Amniotic stem cell (primary cell): ENCODE measurements at places on chromosomes 7 and 10.
A peak's percentile ranks its signal among the peaks of the same experiment; 100 is the strongest.

- DNase-seq, result no peak
Measured at GRCh38 chr10:78413076-78414055, 379.7 kb downstream of the RPS24 start.

- no peak for DNase-seq
Measured at GRCh38 chr7:108581655-108582491, 12.2 kb downstream of the DNAJB9 start.

DNA sequence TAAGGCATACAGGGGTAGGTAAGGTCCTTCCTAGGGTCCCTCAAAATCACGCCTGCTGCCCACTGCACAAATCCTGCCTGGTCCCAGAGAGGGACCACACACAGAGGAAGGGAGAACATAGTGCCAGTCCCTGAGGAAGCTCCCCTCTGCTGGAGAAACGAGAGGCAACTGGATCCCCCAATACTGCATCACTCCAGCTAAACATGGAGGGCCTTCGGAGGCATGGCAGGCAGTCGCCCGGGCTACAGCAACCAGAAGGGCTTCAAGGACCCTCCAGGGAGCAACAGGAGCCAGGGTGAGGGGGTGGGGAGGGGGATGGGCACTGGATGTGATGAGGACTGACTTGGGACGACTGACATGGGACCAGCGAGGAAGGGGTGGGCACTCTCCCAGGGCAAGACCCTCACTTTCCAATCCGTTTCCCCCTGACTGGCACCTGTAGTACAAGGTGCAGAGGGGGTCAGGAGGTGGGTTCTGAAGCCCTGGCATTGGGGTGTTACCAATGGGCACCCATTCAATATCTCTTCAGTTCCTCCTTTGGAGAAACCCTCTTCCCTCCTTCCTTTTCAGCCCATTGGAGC lies 21.7 kb downstream of the DDIT4 start:
- DNase-seq, result no peak

GRCh38 chr7:141012044-141012685 lies 2.6 kb downstream of the MRPS33 start:
- DNase-seq, result peak; percentile 6

- DNase-seq, result no peak
Measured at GRCh38 chr10:100315615-100316014, 14.4 kb downstream of the PKD2L1 start.

- no peak for DNase-seq
Measured at GRCh38 chr7:11899247-11899646, 67.2 kb upstream of the THSD7A start.

GRCh38 chr7:86644282-86645224 lies 844 bp downstream of the GRM3 start:
- DNase-seq, result no peak

- DNase-seq, result no peak
Measured at GRCh38 chr10:133527771-133528271, 658 bp downstream of the CYP2E1 start.

DNA sequence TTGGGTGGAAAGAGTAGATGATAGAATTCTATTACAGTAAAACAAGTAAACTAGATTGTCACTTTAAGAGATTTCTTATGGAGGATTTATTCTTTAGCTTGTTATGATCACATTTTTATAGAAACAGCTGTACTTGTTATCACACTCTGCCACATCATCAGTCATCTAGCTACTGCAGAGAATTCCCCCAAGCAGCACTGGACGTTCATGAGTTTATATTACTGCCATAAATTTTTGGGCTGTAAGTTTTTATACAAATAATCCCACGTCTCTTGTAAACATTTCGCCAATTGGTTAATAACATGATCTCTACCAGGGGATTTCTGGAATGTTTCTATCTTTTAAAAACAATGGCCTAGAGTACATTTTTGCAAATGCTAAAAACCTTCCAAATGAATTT lies 238.8 kb downstream of the POLR1F start:
- DNase-seq, result no peak

DNA sequence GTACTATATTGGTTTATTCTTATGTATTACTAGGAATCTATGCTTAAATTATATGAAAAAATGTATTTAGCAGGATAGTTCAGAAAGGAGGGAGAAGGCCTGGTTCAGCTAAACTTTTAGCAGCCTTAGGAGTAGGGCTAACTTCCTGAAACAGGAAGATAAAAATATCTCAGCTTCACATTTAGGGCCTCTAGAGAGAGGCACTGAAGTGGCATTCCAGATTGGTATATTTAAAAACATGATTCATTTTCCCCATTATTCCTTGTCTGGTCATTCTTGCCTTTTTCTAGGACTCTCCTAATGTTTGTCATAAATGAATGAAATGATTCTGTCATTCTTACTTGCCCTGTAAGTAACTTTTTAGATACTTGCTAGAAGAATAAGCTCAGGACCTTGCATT lies 63.0 kb upstream of the CYP26C1 start:
- DNase-seq, result no peak

GRCh38 chr7:141992156-141992555 lies 3.5 kb upstream of the MGAM start:
- DNase-seq, result no peak

GRCh38 chr10:60480865-60481563 lies 91.3 kb upstream of the ANK3 start:
- DNase-seq, result peak; percentile 67

- DNase-seq, result no peak
Measured at GRCh38 chr7:35691366-35691765, 3.6 kb downstream of the HERPUD2 start.

DNA sequence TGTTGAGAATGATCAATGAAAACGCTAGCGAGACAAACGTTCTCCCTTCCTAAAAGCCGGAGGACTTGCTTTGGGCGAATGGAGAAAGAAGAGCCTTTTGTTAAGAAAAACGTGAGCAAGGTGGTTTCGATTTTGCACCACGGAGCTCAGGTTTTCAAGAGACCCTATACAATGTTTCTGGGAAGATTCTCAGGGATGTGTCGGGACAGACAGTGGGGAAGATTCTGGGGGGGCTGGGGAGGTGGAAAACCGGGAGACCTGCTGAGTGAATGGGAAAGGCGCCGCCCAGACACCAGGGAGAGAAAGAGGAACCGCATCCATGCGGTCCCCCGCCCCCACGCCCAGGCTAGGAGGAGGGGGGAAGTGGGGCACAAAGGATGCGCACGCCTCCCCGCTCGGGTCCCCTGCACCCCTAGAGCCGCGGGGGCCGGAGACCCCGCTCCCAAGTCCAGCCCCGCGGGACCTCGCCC lies 745 bp downstream of the YWHAG start:
- no peak for DNase-seq

DNA sequence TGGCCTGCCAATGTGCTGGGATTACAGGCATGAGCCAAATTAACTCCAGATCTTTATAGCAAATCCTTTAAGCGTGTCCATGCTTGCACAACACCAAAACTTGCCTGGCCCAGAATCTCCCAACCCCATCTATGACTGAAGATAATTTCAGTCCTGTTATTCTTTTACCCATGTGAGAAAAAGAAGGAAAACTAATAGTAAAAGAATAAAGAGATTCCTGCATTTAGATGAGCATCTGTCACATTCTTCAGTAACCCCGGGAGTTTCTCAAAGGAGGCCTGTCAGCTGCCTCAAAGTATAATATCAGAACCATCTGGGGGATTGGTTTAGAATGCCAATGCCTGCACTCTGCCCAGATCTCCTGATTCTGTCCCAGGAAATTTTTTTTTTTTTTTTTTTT lies 158.1 kb upstream of the KMT2E start:
- DNase-seq, result no peak

DNA sequence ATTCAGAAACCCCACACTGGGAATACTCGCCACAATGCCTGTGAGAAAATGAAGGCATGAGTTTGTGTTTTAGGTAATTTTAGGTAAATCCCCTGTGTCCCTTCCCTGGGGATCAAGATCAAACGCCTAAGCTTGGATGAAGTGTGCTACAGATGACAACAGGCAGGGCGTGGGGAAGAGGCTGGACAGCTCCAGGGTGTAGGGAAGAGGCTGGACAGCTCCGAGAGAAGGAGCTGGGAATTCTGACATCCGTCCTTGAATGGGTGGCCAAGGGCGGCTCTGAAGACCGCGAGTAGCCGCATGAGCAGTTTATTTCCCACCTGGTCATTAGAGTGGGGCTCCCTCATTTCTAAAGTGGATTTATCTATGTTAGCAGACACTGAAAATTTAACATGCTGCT lies 109.7 kb downstream of the RAMP3 start:
- DNase-seq, result no peak

- no peak for DNase-seq
Measured at GRCh38 chr7:87370660-87371180, 25.3 kb downstream of the CROT start.

GRCh38 chr7:22855049-22855392 lies 32.4 kb upstream of the TOMM7 start:
- no peak for DNase-seq

GRCh38 chr10:74011770-74012169 lies 13.9 kb downstream of the VCL start:
- peak; percentile 69 for DNase-seq

- DNase-seq, result no peak
Measured at GRCh38 chr10:86291616-86292340, 74.8 kb downstream of the GRID1 start.

DNA sequence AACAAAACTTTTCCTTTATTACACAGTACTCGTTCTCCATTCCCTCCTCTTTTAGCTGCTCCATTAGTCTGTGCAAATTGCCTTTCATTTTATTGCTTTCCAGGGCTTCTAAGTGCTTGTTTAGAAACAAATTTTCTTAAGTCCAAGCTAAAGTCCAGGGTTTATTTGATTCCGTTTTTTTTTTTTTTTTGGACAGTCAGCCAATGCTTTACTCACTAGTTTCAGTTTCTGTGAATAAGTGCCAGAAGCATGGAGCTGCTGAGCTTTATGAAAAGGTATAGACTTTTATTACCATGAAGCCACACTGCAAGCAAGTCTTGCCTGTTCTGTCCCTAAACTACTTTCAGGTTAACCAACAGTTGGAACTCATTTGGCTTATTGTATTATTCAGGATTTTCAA lies 455.0 kb downstream of the GFRA1 start:
- no peak for DNase-seq

DNA sequence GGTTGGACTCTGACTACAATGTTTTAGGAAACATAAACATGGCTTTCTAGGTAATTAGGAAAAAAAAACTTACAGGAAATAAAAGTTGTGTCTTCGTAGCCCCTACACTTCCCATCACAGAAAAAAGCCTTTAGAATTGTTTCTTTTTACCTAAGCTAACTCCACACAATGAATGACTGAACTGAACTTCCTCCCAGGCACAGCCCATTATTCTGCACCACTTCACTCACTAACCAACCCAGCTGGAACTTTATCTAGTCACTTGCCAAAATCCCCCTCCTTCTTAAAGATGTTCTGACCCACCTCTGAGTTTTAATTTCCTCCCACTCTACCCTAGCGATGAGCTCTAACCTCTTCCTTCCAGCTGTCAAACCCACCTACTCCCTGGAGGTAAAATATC lies 91.7 kb upstream of the MEOX2 start:
- no peak for DNase-seq

GRCh38 chr7:79590391-79590790 lies 136.9 kb upstream of the MAGI2 start:
- no peak for DNase-seq

DNA sequence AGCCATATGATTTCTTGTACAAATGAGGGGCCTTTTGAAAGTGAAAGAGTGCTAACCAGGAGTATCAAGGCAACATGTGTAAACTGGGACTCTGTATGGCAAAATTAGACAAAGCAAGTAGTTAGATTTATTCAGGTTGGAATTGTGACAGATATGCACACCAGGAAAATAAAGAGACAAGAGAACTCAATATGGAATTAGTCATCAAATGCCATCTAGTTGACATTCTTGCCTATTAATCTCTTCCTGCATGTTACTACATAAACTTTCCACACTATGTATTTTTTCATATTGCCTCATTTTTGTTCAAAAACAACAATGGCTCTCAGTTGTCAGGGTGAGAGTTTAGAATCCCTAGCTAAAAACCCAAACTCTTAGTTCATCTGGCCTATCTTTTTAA lies 799.0 kb downstream of the NRG3 start:
- DNase-seq, result no peak

DNA sequence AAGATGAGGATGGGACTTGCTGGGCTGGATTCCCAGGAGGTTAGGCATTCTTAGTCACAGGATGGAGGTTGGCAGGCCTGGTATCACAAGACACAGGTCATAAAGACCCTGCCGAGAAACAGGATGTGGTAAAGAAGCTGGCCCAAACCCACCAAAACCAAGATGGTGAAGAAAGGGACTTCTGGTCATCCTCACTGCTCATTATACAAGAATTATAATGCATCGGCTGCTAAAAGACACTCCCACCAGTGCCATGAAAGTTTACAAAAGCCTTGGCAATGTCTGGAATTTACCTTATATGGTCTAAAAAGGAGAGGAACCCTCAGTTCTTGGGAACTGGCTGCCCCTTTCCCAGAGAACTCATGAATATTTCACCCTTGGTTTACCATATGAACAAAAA lies 345.5 kb upstream of the POM121L12 start:
- DNase-seq, result no peak

DNA sequence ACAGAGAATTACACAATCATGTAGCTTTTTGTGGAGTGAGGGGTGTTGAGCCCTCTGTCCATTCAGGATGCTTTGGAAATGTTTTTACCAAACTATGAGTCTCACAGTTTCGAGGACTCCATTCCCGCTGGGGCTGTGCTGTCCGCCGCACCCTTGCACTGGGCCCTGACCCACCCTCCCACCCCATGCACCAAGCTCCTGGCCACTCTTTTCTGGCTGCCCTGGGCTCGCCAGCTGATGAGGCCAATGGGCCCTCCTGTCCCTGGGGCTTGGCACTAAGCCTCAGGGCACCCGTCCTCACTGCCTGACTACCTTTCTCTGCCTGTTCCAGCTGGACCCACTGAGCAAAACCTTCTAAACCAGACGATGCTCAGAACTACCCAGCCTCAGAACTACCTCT lies 332.1 kb downstream of the PTPRN2 start:
- DNase-seq, result no peak

DNA sequence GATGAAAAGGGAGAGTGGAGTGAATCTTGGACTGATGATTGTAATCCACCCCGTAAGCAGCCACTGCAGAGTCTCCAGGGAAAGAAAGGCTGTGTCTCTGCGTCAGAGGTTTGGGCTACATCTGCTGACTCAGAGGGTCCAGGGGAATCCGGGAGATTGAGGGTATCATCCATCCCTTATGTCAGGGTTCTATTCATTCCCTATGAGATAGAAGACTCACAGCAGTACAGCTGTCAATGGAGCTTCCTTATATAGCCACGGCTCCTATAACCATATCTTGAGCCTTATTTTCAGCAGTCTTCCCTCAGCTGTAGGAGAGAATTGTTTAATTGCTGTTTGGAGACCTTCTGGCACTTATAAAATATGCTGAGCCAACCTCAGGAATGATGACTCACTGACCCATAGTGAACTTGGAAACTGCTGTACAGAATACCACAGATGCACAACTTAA lies 558.2 kb upstream of the PFKP start:
- DNase-seq, result no peak

- DNase-seq, result no peak
Measured at GRCh38 chr10:110324805-110325280, 20.1 kb upstream of the SMNDC1 start.
